ENCODE measurements at places on chromosomes 16 and 17. TPM values are rescaled to one million over a fixed set of nuclear protein-coding genes. Genes with fewer than 3 reads are reported as not detected.
A peak's percentile ranks its signal among the peaks of the same experiment; 100 is the strongest.

GRCh38 chr17:5901731-5902130 lies 168.4 kb upstream of the WSCD1 start:
- H3K27ac ChIP-seq = no peak overlapping the region
- H3K36me3 ChIP-seq = no peaks in the 10 kb centered on the region
- H3K4me1 ChIP-seq = no peaks in the 10 kb centered on the region
- H3K27me3 ChIP-seq = no peaks in the 10 kb centered on the region
- no peak for DNase-seq
- no peak overlapping the region for H3K4me3 ChIP-seq

GRCh38 chr17:55441544-55441943 lies 19.9 kb upstream of the MMD start:
- no peaks in the 10 kb centered on the region for H3K27me3 ChIP-seq
- no peak for DNase-seq
- no peaks in the 10 kb centered on the region for H3K4me1 ChIP-seq
- no peak overlapping the region for H3K4me3 ChIP-seq
- H3K36me3 ChIP-seq = no peaks in the 10 kb centered on the region

GRCh38 chr17:70368011-70368410 lies 198.7 kb downstream of the KCNJ2 start:
- no peak overlapping the region for H3K27ac ChIP-seq
- no peaks in the 10 kb centered on the region for H3K36me3 ChIP-seq
- H3K4me3 ChIP-seq = no peak overlapping the region
- no peak for DNase-seq

- H3K4me3 ChIP-seq = no peak overlapping the region
- H3K36me3 ChIP-seq = no peaks in the 10 kb centered on the region
- H3K27ac ChIP-seq = no peak overlapping the region
- no peak for DNase-seq
- peaks cover 33% of the 10 kb centered on the region for H3K27me3 ChIP-seq
Observed at GRCh38 chr16:67649494-67649931, 4.6 kb downstream of the CARMIL2 start.

DNA sequence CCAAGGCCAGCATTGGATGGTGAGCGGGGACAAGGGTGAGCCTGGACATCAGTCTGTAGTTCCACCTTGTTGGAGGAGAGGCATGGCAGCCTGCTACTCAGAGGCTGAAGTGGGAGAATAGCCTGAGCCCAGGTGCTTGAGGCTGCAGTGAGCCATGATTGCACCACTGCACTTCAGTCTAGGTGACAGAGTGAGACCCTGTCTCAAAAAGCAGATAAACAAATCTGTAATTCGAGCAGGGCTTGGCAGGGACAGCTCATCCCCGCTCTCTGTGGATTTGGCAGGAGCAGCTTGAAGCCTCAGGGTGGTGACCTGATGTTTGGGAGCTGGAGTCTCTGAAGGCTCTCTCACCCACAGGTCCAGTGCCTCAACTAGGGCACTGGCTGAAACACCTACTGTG lies 38.6 kb upstream of the ZCCHC14 start:
- H3K4me3 ChIP-seq = no peak overlapping the region
- no peaks in the 10 kb centered on the region for H3K36me3 ChIP-seq
- H3K4me1 ChIP-seq = no peaks in the 10 kb centered on the region
- no peaks in the 10 kb centered on the region for H3K27me3 ChIP-seq

GRCh38 chr16:88274847-88275246 lies 107.9 kb upstream of the ZNF469 start:
- no peaks in the 10 kb centered on the region for H3K36me3 ChIP-seq
- peak overlapping the region; percentile 55 for H3K27ac ChIP-seq
- no peak overlapping the region for H3K4me3 ChIP-seq

GRCh38 chr17:45061606-45062205 lies 589 bp downstream of the NMT1 start:
- no peak for DNase-seq
- H3K4me1 ChIP-seq = no peaks in the 10 kb centered on the region
- H3K36me3 ChIP-seq = no peaks in the 10 kb centered on the region
- peak overlapping the region; percentile 90 for H3K27ac ChIP-seq
- peak overlapping the region; percentile 75 for H3K4me3 ChIP-seq
- H3K27me3 ChIP-seq = no peaks in the 10 kb centered on the region

GRCh38 chr17:40311575-40311974 lies 2.6 kb downstream of the RARA start:
- H3K4me1 ChIP-seq = peaks cover 12% of the 10 kb centered on the region
- H3K27me3 ChIP-seq = no peaks in the 10 kb centered on the region
- no peak overlapping the region for H3K4me3 ChIP-seq
- peak; percentile 63 for DNase-seq

- DNase-seq = no peak
- no peak overlapping the region for H3K27ac ChIP-seq
- H3K4me3 ChIP-seq = no peak overlapping the region
- H3K36me3 ChIP-seq = no peaks in the 10 kb centered on the region
- H3K4me1 ChIP-seq = no peaks in the 10 kb centered on the region
Observed at GRCh38 chr16:82886146-82886545, 259.4 kb downstream of the CDH13 start.

- H3K4me3 ChIP-seq = no peak overlapping the region
- no peaks in the 10 kb centered on the region for H3K36me3 ChIP-seq
- H3K27ac ChIP-seq = no peak overlapping the region
- H3K27me3 ChIP-seq = no peaks in the 10 kb centered on the region
- H3K4me1 ChIP-seq = no peaks in the 10 kb centered on the region
Observed at GRCh38 chr17:64546716-64547115, 39.9 kb downstream of the CEP95 start.

DNA sequence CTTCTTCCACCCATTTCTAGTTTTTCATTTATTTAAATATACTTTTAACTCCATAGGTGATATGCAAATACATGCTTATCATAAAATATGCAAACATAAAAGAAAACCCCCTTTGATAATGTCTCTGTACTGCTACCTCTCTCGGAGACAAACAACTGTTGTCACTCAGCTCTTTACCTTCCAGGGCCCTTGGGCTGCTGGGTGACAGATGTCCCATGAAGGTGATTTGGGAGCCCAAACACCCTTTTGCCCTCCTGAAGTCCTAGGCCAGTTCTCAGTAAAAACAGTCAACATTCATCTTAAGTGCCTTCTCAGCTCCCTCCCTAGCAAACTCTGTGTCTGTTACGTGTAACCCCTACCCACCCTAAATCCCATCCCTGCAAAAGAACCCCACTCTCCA lies 37.5 kb downstream of the CHD9 start:
- H3K4me1 ChIP-seq = peaks cover 14% of the 10 kb centered on the region
- H3K4me3 ChIP-seq = no peak overlapping the region
- no peak for DNase-seq
- H3K27ac ChIP-seq = peak overlapping the region; percentile 80
- H3K27me3 ChIP-seq = no peaks in the 10 kb centered on the region

Gene TEX19
- total RNA-seq = not detected

Gene AKAP10
- total RNA-seq = 17.7 TPM

Gene CLEC18C
- total RNA-seq = not detected

Gene CHST5
- total RNA-seq = 1.0 TPM

Measured in uterus (tissue), 4 donors.